ENCODE measurements at places on chromosomes 16 and 17.

- DNase-seq: no peak
Measured at GRCh38 chr16:30760577-30761426, 1.1 kb downstream of the CFAP119 start.

- no peak for DNase-seq
Measured at GRCh38 chr17:34154961-34155730, 99.9 kb upstream of the CCL2 start.

- DNase-seq: no peak
Measured at GRCh38 chr16:11669380-11670146, 1.3 kb downstream of the SNN start.

- DNase-seq: no peak
Measured at GRCh38 chr17:14921936-14922335, 343.2 kb downstream of the PMP22 start.

GRCh38 chr17:32672711-32673110 lies 185.9 kb downstream of the CDK5R1 start:
- DNase-seq: no peak

- no peak for DNase-seq
Measured at GRCh38 chr17:57597531-57598453, 147.3 kb downstream of the CCDC182 start.

DNA sequence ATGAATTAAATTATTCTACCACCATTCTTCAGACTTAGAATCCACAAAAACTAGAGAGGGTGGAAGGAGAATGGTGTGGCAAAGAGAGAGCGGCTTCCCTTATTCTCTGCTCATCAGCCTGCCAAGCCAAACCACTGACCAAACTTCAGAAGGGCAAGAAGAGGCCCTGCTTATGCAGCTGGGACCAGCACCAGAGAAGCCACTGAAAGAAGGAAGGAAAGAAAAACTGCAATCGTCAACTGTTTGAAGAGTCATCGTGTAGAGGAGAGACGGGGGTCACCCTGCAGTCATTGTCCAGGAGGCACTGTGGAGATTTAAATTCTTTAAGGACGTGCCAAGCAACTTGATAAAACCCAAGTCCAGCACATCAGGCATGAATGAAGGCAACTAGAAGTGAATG lies 15.6 kb downstream of the PMP22 start:
- DNase-seq: no peak

GRCh38 chr16:2121853-2122252 lies 13.8 kb downstream of the PKD1 start:
- DNase-seq: no peak

GRCh38 chr17:48747445-48748363 lies 19.2 kb upstream of the HOXB13 start:
- no peak for DNase-seq

- DNase-seq: no peak
Measured at GRCh38 chr16:12265108-12265507, 288.6 kb downstream of the SNX29 start.

DNA sequence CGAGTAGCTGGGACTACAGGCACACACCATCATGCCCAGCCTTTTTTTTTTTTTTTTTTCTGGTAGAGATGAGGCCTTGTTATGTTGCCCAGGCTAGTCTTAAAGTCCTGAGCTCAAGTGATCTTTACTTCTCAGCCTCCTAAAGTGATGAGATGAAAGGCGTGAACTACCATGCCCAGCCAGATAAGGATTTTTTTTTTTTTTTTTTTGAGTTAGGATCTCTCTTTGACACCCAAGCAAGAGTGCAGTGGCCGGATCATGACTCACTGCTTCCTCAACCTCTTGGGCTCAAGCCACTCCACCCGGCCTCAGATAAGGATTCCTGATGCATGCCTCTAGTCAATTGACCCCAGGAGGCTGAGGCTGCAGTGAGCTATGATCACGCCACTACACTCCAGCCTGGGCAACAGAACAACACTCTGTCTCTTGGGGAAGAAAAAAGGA lies 11.2 kb upstream of the PLEKHG4 start:
- DNase-seq: no peak

DNA sequence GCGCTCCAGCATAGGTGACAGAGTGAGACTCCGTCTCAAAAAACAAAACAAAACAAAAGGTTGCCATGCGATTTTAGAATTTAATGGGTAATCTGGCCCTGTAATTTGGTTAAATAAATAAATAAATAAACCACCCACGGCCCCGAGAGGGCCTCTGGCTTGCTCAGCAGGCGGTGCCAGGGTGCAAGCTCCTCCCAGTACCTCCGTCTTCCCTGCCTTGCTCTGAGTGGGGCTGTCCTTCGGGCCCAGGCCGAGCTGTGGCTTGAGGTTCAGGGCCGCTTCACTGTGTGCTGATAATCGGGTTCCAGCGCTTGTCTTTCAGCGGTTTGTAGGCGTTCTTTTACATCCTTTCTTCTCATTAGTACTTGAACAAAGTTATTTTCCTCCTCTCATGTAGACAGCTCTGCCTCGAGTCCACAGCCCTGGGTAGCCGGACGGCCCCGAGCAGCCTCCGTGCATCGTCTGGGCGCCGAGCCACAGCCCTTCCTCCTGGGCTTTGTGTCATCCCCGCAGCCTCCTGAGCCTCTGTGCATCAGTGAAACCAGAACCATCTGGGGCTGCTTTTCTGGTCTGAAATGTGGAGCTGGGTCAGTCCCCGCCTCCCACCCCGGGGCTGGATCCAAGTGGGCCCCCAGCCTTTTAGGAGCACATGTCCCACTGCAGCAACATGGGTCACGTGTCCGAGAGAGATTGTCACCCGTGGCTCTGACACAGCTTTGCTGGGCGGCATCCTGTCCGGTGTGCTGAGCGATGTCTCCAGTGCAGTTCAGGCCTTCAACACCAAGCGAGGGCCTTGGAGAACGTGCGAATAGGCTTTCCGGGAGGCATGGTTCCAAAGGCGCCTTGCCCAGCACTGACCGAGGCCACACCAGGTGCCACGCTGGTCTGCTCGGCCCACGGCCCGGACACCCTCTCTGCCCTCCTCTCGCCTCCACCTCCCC lies 157.4 kb upstream of the CHMP6 start:
- no peak for DNase-seq

DNA sequence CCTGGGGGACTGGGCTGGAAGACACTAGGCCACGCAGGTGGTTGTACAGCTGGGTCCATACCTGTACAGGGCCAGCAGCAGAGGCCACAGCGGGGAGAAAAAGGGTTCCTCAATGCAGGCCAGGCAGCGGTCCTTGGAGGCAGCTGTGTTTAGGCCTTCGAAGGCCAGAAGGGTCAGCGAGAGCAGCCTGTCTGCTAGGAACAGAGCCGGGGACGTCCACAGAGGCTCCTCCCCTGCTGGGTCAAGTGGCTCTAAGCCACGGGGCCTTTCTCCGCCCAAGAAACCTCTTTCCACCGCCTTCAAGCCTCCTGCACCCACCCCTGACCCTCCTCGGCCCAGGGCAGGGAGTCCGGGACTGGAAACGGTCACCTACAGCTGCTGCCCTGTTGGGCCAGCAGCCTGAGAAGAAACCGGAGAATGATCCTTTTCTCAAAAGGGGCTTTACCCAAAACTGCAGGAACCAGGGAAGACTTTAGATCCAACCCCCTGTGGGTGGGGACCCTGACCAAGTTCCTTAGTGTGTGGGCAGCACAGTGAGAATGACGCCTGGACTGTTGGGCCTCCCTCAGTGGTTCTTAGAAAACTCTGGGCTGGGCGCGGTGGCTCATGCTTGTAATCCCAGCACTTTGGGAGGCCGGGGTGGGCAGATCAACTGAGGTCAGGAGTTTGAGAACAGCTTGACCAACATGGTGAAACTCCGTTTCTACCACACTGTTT lies 8.4 kb upstream of the SPATA2L start:
- no peak for DNase-seq

DNA sequence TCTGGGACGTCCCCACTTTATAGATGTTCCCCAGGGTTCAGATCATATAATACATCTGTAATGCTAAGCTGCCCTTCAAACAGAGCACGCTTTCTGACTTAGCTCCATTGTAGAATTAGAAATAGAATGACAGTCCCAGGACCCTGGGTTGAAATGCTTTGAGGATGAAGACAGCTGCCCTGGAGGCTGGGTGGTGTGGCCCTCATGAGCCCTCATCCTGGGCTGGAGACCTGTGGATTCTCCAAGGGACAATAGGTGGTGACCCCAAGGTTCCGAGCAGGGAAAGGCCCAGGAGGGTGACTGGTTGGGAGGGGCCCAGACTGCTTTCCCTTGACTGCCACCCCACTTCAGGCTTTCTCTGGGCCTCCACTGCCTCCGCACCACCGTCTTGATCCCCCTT lies 59.0 kb downstream of the CRISPLD2 start:
- no peak for DNase-seq

DNA sequence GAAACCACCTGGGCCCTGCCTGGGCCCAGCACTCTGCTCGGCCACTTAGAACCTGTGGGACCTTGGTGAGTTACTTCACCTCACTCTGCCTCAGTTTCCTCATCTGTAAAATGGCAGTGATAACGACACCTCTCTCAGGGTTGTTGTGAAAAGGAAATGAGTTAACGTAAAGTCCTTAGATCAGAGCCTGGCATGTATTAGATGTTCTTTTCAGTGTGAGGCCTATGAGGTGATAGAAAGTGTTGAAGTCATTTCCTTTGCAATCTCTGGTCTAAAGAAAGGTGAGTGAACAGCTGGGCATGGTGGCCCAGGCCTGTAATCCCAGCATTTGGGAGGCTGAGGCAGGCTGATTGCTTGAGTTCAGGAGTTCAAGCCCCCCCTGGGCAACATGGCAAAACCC lies 51.7 kb upstream of the LGALS9 start:
- no peak for DNase-seq

GRCh38 chr16:20849589-20850390 lies 43.5 kb downstream of the REXO5 start:
- DNase-seq: peak; percentile 34

GRCh38 chr17:21772321-21772720 lies 80.0 kb downstream of the KCNJ18 start:
- no peak for DNase-seq

Measured in activated CD4-positive, CD25-positive, alpha-beta regulatory T cell treated with anti-CD3 and anti-CD28 coated beads, Interleukin-2, amount 50 U/mL, for 16 hours (primary cell).